ENCODE measurements at places on chromosomes 1 and 21. TPM values are rescaled to one million over a fixed set of nuclear protein-coding genes. Genes with fewer than 3 reads are reported as not detected.

Gene ALX3
- not detected for polyA plus RNA-seq

Gene TTC24
- not detected for polyA plus RNA-seq

Gene IL6R
- polyA plus RNA-seq, result 1.1 TPM

Gene FAM177B
- polyA plus RNA-seq, result not detected

Gene PRELP
- not detected for polyA plus RNA-seq

Gene UBE4B
- polyA plus RNA-seq, result 34.9 TPM
